ENCODE measurements at places on chromosomes 3 and 15.

GRCh38 chr3:173893835-173894234 lies 496.3 kb downstream of the NLGN1 start:
- DNase-seq, result no peak

DNA sequence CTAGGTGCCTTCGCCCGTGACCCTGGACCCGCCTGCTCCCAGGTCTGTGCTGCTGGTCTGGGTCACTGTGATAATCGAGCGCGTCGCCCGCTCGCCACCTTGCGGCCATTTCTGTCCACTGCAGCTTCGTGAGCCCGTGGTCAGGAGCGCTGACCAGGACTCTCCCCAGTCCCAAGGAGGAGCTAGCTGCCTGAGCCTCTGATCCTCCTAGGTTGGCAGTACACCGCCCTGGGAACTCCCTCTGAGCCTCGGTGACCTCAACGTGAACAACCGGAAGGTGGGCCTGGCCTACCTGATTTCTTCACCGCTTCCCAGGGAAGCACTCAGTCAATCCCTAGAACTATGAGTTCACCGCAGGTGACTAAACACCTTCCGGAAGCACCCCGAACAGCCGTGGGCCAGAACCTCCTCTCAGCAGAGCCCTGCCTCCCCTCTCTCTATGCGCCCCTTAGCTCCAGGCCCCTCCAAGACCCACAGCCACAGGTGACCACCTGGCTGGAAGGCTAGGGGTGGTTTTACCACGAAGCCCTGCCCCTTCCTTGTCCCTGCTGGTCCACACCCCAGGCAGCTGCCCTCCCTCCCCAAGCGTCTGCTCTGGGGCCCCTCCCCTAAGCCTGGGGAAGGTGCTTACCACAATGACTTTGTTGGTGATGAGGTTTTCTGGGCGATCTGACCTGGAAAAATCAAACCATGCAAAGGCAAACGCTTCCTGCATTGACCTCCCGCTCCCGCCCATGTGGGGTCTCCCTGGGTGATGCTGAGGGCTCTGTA lies 9.7 kb downstream of the PLA2G4D start:
- peak; percentile 32 for DNase-seq

DNA sequence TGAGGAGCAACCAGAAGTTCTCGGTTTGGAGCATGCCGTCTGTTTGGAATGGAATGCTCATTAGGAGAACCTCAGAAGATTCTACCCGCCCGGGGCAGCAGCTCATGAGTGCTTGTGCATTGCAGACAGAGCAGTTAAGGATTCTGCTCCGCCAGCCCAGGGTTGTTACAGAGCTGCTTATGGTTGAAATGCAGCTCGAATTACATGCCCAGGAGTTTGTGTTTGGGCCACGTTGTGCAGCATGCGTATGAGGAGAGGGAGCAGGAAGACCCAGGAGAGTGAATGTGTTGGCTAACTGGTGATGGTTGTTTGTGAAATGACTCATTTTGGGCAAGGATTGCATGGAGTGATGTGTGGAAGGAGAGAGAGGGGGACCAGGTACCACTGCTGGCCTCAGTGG lies 9.0 kb downstream of the FGD5 start:
- DNase-seq, result no peak

DNA sequence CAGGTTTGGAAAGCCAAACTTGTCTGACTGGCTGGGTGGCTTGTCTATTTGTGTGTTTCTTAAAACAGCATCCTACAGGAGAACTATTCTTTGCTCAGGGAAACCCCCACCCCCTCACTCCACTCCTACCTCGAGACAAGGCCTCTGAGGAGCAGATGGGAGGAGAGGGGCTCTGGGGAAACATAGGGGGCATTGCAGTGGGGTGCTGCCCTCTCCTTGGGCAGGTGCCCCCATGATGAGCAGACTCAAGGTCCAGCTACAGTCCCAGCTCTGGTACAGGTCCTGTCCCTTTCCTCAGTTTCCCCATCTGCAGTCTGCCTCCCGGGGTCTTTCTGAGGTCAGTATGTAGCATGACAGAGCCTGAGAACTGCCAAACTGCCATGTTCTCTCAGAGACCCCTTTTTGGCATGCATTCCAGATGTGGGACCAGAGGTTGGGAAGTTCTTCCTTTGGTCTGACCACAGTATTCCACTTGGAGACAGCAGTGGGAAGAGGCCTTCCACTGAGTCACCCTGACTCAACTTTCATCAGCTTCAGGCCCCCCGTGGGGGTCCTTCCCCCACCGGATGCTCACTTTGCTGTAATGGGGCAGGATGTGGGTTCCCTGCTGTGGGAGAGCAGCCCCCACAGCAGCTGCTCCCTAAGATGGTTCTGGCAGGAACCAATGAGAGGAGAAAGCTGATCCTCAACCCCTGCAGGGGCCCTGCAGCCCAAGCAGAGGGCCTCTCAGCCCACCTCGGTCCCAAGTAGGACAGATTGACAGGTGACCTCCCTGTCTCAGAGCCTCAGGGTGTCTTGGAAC lies 32.3 kb upstream of the CYP11A1 start:
- DNase-seq, result no peak

DNA sequence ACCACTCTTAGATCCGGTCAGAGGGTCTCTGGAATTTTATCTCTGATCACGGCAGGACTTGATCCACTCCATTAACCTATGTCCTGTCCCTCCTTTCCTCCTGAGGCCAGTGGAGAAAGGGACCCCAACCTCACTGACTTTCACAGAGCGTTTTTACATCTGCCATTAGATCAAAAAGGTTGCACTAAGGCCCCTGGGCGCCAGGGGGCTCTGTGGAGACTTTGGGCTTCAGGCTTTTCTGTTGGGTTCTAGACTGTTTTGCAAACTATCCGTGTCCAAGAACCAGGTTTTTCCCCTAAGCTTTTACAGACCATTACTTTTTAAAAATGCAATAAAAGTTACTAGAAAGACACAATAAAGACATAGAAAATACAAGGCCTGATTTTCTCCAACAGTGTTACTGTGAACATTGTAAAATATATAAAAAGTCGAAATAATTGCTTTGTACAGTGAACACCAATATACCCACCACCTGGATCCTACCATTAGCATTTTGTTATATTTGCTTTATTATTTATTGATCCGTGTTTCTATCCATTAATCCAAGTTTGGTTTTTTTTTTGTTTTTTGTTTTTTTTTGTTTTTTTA lies 159.7 kb downstream of the POLR2M start:
- peak; percentile 37 for DNase-seq

- DNase-seq, result no peak
Observed at GRCh38 chr15:89499156-89499555, 2.8 kb upstream of the RHCG start.

- no peak for DNase-seq
Observed at GRCh38 chr3:192092388-192093005, 631.5 kb downstream of the PYDC2 start.

GRCh38 chr3:156102267-156102931 lies 18.0 kb upstream of the KCNAB1 start:
- no peak for DNase-seq

GRCh38 chr3:197253238-197253947 lies 45.0 kb downstream of the DLG1 start:
- DNase-seq, result no peak

GRCh38 chr3:168722091-168722490 lies 626.4 kb upstream of the GOLIM4 start:
- no peak for DNase-seq

DNA sequence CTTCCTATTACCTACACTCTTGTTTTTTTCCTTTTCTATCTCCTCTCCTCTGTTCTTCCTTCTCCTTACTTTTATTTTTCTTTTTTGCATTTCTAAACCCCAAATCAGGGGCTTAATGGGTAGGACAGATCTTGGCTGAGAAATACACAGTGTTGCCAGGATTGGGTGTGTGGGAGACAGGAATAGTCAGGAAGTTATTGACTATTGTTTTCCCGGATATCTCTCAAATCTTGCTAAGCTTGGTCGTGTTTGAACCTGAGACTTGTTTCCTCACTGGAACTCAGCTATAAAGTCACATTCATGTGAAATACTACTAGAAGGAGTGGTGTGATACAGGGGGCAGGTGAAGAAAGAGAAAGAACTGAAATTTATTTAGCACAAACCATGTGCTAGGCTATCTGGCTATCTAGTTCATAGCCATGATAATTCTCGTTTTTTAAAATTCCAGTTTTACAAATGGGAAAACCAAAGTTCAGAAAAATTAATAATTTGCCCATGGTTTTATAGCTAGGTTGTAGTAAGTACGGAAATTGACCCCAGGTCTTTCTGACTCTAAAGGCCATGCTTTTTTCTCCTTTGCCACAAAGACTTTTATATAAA lies 343.2 kb upstream of the UMPS start:
- no peak for DNase-seq

DNA sequence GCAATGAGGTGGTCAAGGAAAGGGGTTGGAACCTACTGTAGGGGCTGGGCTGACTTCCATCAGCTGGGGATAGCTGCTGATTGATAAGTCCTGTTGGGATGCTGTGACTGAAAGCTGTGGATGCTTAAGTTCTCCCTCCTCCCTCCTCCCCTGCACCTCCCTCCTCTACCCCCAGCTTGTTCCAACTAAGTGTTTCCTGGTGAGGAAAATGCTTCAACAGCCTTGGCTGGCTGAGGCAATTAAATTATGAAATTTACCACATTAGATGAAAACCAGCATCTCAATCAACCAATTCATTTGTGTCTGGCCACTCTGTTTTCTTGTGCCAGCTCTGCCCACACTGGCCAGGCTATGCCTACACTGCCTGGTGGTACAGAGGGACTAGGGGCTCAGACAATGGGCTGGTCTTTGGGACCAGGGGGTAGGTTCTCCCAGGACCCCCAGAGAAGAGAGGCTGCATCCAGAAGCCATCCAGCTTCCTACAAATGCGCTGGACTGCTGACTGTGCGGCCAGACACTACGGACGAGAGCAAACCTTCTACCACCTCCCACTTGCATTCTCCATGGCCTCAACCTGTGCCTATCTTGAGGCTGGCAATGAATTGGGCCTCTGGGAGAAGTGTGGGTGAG lies 2.5 kb downstream of the KLHL25 start:
- DNase-seq, result no peak

DNA sequence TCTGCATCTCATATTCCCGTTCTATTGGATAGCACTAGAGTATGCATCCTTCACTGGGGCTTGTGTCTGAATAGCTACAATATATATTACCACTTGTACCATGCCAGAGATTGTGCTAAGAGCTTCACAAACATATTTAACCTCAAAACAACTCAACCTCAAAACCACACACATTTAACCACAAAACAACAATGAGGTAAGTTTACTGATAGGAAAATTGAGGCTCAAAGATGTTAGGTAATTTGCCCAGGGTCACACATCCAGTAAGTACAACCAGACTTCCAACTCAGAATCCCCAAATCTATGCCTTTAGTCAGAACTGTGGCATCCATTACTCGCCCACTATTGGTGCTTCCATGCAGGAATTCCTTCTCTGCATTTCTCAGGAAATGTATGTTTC lies 220.0 kb downstream of the FAM43A start:
- DNase-seq, result no peak

GRCh38 chr15:33031324-33031821 lies 163.1 kb downstream of the FMN1 start:
- DNase-seq, result no peak

- DNase-seq, result no peak
Observed at GRCh38 chr15:92664178-92664900, 8.8 kb upstream of the FAM174B start.

DNA sequence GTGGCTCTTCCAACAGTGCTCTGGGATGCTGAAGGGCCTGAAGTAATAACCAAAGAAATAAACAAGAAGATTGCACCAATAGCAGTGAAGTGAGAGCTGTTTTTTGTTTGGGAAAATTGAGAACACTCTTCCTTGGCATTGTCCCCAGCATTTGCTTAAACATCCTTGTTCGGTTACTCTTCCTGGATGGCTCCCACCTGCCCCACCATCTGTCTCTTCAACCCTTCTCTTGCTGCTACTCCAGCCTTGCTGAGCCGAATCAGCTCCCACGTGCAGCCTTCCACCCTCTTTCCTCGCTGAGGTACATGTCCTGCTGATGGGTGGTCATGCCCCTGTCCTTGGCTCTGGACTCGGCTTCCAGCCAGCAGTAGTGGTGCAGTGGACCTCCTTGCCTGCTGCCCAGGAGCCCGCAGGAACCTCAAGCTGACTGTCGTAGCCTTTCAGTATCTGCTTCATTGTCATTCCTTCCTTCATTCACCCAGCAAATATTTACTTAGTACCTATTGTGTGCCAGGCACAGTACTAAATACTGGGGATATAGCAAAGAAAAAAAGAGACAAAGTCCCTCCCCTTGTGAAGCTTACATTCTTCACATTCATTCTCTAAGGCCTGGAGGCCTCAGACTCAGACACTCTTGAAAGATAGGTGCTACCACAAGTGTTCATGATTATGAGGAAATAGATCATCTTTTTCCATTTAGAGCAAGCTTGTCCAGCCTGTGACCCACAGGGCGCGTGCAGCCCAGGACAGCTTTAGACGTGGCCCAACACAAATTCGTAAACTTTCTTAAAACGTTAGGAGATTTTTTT lies 17.1 kb upstream of the VILL start:
- DNase-seq, result no peak

DNA sequence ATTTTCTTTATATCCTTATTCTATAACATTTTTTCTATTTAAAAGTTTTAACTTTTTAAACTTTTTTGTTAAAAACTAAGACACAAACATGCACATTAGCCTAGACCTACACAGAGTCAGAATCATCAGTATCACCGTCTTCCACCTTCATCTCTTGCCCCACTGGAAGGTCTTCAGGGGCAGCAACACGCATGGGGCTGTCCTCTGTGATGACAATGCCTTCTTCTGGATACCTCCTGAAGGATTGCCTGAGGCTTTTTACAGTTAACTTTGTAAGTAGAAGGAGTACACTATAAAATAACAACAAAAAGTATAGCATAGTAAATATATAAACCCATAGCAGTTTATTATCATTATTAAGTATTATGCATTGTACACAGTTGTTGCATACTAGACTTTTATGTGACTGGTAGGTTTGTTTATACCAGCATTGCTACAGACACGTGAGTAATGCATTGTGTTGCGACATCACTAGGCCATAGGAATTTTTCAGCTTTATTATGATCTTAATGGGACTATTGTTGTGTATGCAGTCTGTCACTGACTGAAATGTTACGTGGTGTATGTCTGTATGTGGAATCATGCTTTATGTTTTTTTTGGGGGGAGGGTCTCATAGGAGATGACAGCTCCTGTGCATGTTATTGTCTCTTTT lies 18.2 kb downstream of the ATP1B3 start:
- DNase-seq, result no peak

GRCh38 chr3:74623261-74623836 lies 8.9 kb upstream of the CNTN3 start:
- no peak for DNase-seq

DNA sequence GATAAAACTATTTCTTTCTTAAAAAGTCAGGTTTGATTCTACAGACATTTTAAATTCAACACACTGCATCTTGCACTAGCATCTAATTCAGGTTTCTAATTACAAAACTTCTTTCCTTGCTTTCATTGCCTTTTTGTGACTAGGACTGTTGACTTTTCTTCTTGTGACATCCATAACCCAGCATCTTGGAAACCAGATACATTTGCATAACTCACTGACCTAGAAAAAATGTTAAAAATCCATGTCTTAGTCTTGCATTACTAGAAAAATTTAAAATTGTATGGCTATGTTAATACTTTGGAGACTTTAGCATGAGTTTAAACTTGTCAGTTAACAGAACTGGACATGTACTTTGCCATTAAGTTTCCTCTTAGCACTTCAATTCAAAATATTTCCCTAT lies 72.7 kb downstream of the DTWD1 start:
- no peak for DNase-seq

Data from uterus (tissue), 4 donors.